ENCODE measurements at places on chromosomes 4 and X.

- no peak for DNase-seq
Observed at GRCh38 chr4:183098019-183098722, 886 bp upstream of the WWC2 start.

DNA sequence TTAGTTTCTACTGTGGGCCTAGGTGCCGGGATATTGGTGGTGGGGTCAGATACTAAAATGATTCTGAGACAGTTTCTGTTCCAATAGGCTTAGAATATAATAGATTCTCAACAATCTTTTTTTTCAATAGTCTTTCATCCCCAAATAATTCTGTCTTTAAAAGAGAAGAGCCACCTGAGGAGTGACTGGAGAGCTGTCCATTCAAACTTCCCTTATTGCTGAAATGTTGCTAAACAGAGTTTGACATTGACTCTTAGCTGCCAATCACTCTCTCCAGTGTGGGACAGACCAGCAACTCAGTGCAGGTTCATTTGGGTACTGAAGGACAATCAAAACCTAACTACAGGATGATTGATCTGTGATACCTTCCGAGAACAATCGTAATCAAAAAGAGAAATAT is 12.4 kb upstream of the ADH7 start:
- DNase-seq, result no peak

- no peak for DNase-seq
Observed at GRCh38 chrX:23589496-23589895, 77.8 kb upstream of the PRDX4 start.

GRCh38 chrX:15786915-15787314 is 3.4 kb upstream of the ZRSR2 start:
- DNase-seq, result no peak

GRCh38 chr4:152459326-152459725 is 76.6 kb downstream of the FBXW7 start:
- DNase-seq, result no peak

DNA sequence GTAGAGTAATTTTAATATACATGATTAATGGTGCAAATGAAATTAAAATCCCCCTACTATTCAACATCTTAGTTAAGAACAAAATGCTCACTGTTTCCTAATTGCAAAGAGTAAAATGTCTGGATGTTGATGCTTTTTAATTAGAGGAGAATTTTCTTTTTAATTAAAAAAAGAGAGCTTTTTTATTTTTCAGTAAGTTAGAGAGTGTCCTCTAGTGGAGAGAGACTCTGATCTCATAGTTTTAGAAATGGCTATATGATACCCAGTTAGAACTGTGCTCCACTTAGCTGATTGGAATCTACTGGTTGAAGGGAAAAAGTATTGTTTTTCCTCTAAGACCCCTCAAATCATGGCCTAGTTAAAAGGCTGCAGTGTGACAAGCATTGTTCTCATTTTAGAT is 312.0 kb upstream of the MAGEB2 start:
- no peak for DNase-seq

GRCh38 chr4:15930314-15930713 is 8.2 kb downstream of the FGFBP1 start:
- DNase-seq, result no peak

DNA sequence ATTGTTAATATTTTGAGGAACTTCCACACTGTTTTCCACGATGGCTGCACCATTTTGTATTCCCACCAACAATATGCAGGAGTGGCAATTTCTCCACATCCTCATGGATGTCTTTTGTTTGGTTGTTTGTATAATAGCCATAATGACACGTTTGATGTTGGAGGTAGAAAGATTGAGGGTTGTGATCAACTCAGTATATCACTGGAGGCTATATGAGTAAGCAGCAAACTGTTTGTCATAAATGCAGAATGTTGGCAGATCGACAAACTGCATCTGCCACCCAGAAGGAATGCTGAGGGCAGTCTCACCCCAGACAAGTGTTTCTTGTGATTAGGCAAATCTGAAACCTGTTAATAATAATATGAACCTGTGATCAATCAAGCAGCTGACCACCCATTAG is 243.9 kb upstream of the WDFY3 start:
- no peak for DNase-seq

DNA sequence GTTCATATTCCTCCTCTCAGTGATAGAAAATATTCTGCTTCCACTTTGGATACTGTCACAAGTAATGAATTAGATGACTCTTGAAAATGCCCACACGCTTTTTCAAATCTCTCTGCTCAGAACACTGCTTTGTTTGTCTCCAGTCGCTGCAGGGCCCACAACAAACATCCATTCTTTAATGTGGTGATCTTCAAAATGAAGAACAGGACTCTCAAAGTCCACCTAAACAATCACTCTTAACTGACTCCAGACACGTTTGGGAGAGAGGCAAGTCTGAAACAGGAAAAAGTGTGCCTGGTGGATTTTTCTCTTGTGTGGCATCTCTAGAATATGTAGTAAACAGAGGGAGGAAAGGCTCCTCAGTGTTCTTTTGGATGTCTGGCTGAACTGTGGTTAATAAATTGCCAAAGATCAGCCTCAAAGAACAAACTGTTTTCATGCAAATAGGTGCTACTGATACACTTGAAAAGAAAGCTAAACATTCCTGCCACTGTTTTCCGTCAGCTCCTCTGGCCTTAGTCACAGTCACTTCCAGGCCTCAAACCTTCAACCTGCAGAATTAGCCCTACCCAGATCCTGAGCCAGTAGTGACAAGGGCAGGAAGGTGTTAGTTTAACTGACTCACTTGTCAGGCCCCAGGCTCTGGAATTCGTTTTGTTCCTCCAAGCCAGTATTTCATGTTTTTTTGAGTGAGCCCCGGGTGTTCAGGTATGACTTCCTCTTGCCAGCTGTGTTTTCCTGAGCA is 259.6 kb upstream of the GPC4 start:
- DNase-seq, result no peak

- DNase-seq, result no peak
Observed at GRCh38 chrX:154988719-154989118, 33.8 kb downstream of the F8 start.

- no peak for DNase-seq
Observed at GRCh38 chr4:17502756-17503155, 9.1 kb downstream of the QDPR start.

DNA sequence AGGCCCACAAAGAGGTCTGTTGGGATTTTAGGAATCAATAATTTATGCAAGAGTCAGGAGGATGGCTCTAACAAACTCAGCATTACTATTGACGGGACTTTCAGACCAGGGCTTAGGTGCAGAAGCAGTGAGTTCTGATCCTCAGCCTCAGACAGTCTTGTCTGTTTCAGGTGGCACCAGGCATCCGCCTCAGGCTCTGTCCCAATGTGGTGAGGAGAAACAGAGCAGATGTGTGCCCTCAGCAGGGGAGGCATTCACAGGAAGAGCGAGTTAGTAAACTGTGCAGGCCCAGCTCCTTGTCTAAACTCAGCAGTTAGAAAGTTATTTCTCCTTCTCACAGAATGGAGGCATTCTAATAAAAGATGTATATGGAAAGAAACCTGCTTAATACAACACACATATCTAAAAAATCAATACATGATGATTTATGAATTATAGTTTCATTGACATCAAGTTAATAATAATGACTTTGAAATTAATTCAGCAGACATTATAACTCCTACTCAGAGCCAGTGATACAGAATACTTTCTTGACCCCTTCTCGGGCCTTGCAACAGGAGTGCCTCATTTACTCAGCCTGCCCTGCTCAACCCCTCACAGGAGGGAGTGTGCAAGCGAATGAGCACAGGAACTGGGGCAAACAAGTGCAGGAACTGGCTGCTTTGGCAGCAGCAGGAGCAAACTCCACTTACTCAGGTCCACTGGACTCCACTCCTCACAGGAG is 202.8 kb upstream of the SMIM31 start:
- no peak for DNase-seq

- DNase-seq, result peak; percentile 4
Observed at GRCh38 chr4:153318696-153319320, 25.7 kb upstream of the MND1 start.

DNA sequence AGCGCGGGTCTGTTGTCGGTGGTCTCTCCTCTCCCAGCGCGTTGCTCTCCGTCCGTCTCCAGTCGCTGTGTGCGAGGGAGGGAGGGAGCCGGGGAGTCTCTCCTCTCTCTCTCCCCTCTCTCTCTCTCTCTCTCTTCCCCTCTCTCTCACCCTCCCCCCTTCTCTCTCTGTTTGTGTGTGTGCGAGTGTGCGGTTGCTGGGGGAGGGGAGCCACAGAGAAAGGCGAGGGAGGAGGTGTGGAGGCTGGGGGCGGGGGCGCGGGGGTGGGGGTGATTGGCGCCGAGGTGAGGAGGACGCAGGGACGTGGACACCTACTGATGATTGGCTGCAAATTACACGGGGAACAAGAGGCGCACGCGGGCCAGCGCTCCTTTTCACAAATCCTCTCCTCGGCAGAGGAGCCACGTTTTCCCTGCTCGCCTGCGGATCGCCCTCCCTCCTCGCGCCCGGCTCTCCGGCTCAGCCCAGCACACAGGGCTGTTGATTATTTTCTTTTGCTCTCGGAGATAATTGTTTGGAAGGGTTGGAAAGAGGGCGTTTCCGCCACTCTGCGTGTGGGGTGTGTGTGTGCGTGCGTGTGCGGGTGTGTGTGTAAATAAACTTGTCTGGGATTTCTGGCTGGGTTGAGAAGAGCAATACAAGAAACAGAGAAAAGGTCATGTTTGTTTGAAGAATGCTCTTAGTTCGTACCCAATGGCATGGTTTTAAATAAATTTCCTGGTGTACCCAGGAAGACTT is at the start of gene CXXC4:
Gene CXXC4 (minus strand): TSS at position 73 of the 738 bp plus-strand sequence. CDS start 3,092 bp downstream, outside the sequence.
- DNase-seq, result no peak

DNA sequence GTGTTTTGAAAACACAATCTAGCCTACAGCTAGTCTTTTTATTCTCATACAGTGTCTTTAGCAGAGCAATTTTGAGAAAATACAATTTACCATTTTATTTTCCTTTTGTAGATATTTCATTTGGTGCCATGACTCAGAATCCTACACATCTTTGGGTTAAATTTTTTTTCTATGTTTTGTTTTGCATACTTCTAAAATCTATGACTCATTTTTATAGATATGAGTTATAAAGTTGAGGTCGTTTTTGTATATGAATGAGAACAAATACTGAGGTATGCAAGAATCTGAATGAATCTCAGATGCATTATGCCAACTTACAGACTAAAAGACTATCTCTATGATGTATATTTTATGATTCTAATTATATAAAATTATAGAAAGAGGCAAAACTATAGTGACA is 206.5 kb upstream of the ANXA10 start:
- no peak for DNase-seq

GRCh38 chr4:137621056-137621455 is 88.8 kb upstream of the PCDH18 start:
- DNase-seq, result no peak

DNA sequence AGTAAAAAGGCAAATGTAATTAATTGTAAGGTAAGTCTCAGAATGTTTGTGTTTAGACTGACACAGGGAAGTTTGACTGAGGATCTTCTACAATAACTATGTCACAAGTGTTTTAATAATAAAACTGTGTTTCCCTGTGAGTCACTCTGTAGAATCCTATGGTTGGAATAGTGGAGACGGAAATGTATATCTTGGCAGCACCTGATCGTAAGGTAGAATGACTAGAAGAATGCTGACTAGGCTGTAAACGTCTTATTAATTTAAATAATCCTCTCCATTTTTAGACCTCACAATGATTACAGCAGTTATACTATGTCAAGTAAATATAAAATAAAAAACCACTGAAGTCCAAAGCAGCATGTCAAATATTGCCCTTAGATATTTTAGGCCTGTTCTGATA is 266.0 kb downstream of the CCSER1 start:
- no peak for DNase-seq

All from BJ (cell line).